ENCODE measurements at places on chromosomes 13 and 19.

DNA sequence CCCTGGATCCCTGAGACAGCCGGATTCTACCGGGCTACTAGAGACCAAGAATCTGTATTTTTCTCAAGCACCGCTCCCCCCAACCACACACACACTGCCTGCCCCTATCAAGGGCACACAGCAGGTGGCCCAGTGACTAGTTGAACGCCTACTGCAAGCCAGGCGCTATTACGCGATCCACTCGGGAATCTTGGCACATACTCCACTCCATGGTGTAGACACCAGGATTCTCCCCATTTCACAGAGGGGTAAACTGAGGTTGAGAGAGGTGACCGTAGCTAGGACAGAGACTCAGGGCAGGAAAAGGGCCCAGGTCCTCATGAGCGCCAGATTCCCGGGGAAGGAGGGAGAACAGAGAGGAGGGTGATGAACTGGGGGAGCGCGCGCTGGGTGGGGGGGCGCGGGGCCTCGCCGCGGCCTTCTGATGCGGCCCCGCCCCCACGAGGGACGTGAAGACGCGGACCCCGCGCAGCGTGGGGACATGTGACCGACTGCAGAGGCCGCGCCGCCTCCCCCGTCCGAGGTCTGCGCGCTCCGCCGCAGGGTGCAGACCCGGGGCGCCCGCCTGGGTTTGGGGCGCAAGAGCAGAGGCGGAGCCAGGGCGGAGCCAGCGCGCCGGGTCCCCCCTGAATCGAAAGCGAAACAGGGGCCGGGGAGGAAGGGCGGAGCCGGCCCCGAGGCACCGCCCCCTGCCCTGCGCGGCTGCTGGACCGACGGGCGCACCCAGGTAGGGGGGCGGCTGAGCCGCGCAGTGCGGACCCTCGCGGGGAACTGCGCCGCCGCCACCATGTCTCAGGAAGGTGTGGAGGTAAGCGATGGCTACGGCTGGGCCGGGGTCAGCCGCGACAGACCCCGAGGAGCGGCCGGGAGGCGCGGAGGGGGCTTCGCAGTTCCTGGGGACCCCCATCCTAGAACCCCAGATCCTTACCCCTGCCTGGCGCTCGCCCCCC, at the start of gene SHFL:
SHFL (plus strand) TSS at position 677 of the 950 bp plus-strand sequence; CDS start at position 788, 111 bp downstream.
- H3K27ac ChIP-seq: peak within 1 kb of the TSS; percentile 92
- H3K4me1 ChIP-seq: peaks cover 20% of the 10 kb centered on the region
- H3K27me3 ChIP-seq: no peaks in the 10 kb centered on the region
- peak; percentile 77 for DNase-seq
- H3K4me3 ChIP-seq: peak within 1 kb of the TSS; percentile 90

DNA sequence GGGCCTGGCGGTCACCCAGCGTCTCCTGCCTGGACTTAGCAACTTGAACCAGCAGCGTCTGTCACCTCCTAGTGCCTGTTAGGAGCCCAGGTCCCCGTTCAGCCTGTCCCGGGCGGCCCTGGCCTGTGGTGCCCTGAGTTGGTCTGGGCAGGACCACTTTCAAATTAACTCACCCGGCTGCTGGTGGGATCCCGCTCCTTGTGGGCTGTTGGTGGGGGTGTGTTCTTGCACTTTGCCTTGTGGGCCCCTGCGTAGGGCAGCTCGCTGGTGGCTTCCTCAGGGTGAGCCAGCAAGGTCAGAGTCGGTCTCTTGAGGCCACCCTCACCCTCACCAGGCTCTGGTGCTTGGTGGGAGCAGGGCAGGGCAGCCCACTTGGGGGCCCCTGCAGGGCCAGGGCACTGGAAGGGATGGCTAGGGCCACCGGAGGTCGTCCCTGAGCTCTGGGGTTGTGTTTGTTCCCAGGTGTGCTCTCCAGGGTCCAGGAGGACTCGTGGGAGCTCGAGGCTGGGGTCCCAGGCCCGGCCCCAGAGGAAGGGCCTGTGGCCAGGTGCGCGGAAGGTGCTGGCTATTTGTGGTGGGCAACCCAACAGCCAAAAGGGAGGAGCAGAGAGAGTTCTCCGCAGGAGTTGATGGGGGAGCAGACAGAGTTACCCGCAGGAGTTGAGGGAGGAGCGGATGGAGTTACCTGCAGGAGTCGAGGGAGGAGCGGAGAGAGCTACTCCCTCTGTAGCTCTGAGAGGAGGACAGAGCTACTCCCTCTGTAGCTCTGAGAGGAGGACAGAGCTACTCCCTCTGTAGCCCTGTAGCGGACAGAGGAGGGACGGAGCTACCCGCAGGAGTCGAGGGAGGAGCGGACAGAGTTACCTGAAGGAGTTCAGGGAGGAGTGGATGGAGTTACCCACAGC, 16.9 kb downstream of the TFDP1 start:
- H3K36me3 ChIP-seq: peaks cover 52% of the 10 kb centered on the region
- no peaks in the 10 kb centered on the region for H3K27me3 ChIP-seq
- H3K4me1 ChIP-seq: peaks cover 25% of the 10 kb centered on the region
- H3K27ac ChIP-seq: no peak overlapping the region
- H3K4me3 ChIP-seq: no peak overlapping the region
- DNase-seq: no peak

- no peak for DNase-seq
- H3K4me3 ChIP-seq: no peak overlapping the region
- no peak overlapping the region for H3K27ac ChIP-seq
- peaks cover 11% of the 10 kb centered on the region for H3K27me3 ChIP-seq
- no peaks in the 10 kb centered on the region for H3K36me3 ChIP-seq
- H3K4me1 ChIP-seq: peaks cover 7% of the 10 kb centered on the region
Measured at GRCh38 chr19:5809053-5809452, 4.2 kb downstream of the NRTN start.

DNA sequence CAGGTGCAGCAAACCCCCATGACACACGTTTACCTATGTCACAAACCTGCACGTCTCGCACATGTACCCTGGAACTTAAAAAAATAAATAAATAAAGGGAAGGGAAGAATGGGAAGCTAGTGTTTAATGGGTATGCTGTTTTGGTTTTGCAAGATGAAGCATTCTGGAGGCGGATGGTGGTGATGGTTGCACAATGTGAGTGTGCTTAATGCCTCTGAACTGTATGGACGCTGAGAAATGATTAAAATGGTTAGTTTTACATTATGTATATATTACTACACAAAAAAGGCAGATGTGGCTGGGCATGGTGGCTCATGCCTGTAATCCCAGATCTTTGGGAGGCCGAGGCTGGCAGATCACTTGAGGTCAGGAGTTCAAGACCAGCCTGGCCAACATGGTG, 17.8 kb downstream of the NFILZ start:
- no peaks in the 10 kb centered on the region for H3K36me3 ChIP-seq
- peaks cover 22% of the 10 kb centered on the region for H3K27me3 ChIP-seq
- DNase-seq: no peak
- no peak overlapping the region for H3K27ac ChIP-seq
- no peaks in the 10 kb centered on the region for H3K4me1 ChIP-seq

GRCh38 chr19:10885201-10886169, 14.1 kb downstream of the CARM1 start:
- DNase-seq: no peak
- peaks cover 8% of the 10 kb centered on the region for H3K36me3 ChIP-seq
- H3K27ac ChIP-seq: peak overlapping the region; percentile 69

GRCh38 chr19:14395710-14396336, 14.6 kb downstream of the ADGRE5 start:
- H3K27me3 ChIP-seq: no peaks in the 10 kb centered on the region
- H3K27ac ChIP-seq: peak overlapping the region; percentile 68
- peaks cover 7% of the 10 kb centered on the region for H3K4me1 ChIP-seq
- H3K4me3 ChIP-seq: no peak overlapping the region

GRCh38 chr19:8515317-8515716, 1.4 kb upstream of the ZNF414 start:
- H3K27me3 ChIP-seq: no peaks in the 10 kb centered on the region
- peaks cover 21% of the 10 kb centered on the region for H3K4me1 ChIP-seq
- H3K27ac ChIP-seq: no peak overlapping the region
- H3K4me3 ChIP-seq: no peak overlapping the region
